ENCODE measurements at places on chromosomes 4 and X.

DNA sequence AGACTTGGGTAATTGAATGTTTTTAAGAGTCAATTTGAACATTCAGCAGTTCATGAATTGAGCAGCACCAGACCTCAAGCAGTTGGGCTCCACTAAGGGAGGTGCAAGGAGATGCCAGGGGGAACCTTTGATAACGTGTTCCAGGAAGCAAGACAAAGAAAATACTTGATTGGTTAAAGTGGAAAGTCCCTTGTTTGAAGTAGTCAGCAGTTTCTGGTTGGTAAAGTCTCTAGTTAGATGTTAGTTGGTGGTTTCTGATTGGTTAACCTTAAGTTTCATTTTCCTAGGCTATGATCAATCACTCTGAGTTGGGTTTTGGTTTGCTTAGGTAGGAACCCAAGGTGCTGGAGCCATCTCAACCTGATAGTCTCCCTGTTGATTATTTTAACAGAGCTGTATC is 4.0 kb downstream of the HERC6 start:
- DNase-seq, result no peak

- no peak for DNase-seq
Observed at GRCh38 chrX:39528161-39528916, 569.4 kb downstream of the BCOR start.

DNA sequence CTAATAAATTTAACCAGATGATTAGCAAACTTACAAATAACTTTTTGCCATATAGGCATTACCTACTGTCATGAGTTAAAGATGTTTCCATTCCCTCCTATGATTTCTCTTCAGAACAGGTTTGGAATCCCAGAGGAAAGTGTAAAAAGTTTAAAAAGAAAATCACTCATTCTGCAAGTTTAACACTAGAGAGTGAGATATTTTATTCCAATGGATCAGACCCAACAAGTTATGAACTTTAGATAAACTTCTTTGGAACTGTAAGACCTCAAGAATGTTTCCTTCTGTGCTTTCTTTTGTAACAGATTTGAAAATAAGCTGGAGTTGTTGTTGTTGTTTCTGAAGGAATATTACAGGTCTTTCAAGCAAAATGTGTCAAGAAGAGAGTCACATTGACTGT is 51.6 kb downstream of the PPP3CA start:
- DNase-seq, result no peak

- DNase-seq, result no peak
Observed at GRCh38 chr4:171308661-171309060, 504.5 kb upstream of the GALNTL6 start.

GRCh38 chrX:140149761-140150160 is 184.4 kb upstream of the CXorf66 start:
- DNase-seq, result no peak

DNA sequence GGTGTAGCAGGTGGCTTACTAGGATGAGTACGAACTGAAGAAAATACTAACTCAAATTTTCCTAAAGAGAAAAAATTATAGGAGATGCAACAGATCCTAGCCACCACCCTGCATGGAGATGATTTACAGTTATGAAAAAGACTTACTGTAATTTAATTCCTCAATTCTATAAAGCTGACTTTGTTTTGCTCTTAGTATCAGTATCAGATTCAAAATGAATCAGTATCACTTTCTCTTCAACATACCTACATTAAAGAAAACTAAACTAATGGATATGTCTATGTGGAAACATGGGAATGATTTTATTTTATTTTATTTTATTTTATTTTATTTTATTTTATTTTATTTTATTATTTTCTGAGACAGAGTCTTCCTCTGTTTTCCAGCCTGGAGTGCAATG is 525.8 kb downstream of the NLGN4X start:
- no peak for DNase-seq

- DNase-seq, result peak; percentile 3
Observed at GRCh38 chrX:54640103-54640690, 110.2 kb downstream of the GNL3L start.

DNA sequence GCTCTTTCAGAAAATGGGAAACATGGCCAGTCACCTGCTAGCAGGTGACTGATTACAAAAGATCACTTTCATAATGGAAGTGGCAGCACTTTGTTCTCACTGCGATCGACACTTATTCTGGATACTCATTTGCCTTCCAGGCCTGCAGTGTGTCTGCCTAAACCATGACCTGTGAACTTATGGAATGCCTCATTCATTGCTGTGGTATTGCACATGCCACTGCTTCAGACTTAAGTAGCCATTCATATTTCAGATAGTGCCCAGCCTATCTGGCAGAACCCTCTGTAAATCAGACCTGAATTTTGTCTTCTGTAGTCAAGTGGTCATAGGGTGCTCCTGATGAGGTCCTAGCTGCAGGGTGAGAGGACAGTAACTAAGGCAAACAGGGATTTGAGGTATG is 23.3 kb upstream of the MGST2 start:
- peak; percentile 17 for DNase-seq

DNA sequence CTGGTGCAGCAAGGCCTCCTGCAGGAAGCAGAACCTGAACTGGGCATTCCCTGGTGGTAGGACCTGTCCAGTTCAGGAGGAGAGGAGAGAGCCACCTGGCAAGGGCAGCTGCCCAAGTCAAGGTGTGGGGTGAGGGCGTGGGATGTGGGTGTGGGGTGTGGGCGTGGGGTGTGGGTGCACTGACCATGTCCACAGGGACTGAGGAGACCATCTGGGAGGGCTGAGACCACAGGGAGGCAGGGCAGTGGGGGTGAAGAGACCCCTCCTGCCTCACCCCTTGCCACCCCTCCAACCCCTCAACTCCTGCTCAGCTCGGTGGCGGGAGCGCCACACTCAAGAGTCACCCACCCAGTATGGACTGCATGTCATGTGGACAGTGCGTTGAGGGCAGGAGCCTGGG is 117.9 kb downstream of the CPZ start:
- no peak for DNase-seq

DNA sequence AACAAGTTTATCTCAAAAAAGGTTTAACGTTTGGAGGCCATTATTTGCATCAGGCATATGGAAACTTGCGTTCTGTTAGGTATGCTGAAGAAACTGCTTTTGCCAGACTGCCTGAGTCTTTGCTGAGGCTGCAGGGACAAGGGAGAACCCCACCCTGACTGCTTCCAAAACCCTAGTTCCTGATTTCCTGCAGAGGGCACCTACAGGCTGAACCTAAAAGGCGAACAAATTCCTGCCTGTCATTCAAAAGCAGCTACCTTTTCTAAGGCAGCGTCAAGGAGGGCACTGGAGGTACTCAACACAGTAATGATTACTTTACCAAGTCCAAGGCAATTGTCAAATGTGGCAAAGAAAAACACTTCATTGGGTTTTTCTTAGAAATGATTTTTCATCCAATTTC is 578 bp upstream of the CORIN start:
- DNase-seq, result no peak

- peak; percentile 93 for DNase-seq
Observed at GRCh38 chr4:118173956-118174725, 139.9 kb downstream of the NDST3 start.

DNA sequence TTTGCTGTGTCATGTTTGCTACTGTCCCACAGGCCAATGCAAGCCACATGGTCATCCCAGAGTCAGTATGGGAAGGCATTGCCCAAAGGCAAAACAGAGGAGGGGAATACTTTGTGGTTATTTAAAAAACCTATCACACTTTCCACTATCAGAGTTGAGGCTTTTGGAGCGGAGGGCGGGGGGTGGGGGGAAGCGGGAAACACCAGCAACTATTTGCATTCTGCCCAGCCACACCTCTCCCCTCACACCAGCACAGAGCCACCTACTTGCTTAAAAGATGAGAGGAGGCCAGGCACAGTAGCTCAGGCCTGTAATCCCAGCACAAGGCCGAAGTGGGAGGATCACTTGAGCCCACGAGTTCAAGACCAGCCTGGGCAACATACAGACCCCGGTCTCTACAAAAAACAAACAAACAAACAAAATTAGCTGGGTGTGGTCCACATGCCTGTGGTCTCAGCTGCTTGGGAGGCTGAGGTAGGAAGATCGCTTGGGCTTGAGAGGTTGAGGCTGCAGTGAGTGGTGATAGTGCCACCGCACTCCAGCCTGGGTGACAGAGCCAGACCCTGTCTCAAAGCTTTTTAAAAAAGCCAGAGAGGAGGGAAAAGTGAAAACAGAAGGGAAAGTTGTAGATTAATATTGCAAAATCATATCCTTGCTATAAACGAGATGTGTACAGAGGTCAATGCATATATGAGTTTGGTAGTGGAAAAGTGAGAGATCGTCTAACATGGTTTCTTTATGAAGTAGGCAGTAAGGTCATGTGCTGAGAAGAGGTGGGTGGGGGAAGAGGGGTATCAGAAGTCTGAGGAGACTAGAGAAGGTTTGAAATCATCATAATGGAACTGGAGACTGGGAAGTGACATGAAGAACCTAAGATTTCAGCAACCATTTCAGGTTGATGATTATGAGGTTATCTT is 1.9 kb upstream of the CHST7 start:
- no peak for DNase-seq

DNA sequence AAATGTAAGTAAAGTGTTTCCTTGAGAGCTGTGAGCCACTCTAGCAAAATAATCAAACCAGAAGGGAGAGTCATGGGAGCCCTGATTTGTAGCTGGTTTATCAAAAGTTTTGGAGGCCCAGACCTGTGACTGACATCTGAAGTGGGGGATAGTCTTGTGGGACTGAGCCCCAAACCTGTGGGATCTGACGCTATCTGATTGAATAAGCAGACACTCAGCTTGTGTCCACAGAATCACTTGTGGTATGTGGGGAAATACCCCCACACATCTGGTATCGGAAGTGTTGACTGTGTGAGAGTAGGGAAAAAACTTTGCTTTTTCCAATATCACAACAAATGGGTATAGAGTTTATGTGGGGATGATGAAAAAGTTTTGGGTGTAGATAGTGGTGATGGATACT is 35.4 kb downstream of the FUNDC1 start:
- DNase-seq, result no peak

GRCh38 chrX:15882704-15883539 is 28.3 kb upstream of the AP1S2 start:
- DNase-seq, result peak; percentile 28

DNA sequence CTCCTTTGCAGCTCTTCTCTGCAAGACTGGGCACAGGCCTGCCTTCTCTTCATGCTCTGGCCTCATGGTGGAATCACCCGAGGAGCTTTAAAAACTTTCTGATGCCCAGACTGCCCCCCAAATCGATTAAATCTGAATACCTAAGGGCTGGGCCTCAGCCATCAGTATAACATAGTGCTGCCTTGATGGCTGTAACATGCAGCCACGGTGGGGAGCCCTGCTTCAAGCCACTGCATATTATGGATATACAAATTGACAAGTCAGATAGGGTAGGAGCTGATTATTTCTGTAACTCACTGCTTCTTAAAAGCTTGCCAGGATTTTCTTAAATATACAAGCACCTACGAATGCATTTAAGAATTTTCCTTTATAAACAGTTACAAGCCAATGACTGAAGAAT is 40.5 kb downstream of the GPM6B start:
- DNase-seq, result no peak

DNA sequence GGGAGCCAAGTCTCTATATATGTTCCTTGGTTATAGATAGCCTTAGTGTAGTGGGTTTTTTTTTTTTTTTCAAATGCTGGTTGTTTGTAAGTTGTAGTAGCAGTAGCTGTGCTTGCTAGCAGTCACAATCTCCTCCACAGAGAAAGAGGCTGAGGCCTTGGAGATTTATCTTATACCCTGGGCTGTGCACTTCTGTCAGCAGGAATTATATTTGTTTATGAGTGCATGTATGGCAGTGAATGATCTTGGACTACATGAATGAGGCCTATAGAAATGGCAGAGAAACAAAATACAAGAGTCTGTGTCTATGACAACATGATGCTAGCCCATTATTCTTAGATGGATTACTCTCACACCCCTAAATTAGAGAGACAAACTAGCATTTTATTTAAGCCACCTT is 1674.2 kb upstream of the ADGRL3 start:
- no peak for DNase-seq

DNA sequence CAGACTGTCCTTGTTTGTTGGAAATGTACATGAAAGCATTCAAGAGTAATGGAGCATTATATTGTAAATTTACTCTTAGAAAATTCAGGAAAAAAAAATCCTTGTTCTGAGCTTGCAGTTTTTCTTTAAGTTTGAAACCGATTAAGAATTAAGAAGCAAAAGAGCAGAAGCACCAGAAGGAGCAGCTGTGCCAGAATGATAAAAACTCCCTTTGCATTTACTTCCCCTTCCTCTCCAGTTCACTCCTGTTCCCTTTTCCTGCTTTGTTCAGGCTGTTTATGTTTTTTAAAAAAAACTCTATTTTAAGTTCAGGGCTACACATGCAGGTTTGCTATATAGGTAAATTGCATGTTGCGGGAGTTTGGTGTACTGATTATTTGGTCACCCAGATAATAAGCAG is 90.3 kb downstream of the ATOH1 start:
- no peak for DNase-seq

- DNase-seq, result peak; percentile 76
Observed at GRCh38 chr4:124111922-124112321, 600.6 kb downstream of the ANKRD50 start.

DNA sequence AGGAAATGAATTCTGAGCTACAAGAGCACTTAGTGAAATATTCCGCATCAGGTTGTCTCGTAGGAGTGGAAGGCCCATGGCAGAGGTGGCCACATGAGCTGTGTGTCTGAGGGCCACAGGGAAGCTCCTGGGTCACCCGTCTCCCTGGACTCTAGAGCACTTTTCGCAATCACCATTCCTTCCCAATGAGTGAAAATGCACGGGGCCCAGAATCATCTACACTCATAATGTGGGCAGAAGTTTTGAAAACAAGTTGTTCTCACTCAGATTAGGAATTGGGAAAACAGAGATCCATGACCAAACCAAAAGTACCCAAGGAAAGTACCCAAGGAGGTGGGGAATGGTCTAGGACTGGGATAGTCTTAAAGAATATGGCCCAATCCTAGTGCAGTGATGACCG is 94.4 kb downstream of the SCD5 start:
- DNase-seq, result no peak

- no peak for DNase-seq
Observed at GRCh38 chr4:141914746-141915145, 278.4 kb downstream of the IL15 start.

- peak; percentile 96 for DNase-seq
Observed at GRCh38 chr4:3369781-3370674, 71.7 kb upstream of the HGFAC start.

GRCh38 chr4:128480945-128481344 is 193.3 kb upstream of the PGRMC2 start:
- no peak for DNase-seq

- peak; percentile 62 for DNase-seq
Observed at GRCh38 chr4:173505924-173506518, 24.0 kb downstream of the HAND2 start.

DNA sequence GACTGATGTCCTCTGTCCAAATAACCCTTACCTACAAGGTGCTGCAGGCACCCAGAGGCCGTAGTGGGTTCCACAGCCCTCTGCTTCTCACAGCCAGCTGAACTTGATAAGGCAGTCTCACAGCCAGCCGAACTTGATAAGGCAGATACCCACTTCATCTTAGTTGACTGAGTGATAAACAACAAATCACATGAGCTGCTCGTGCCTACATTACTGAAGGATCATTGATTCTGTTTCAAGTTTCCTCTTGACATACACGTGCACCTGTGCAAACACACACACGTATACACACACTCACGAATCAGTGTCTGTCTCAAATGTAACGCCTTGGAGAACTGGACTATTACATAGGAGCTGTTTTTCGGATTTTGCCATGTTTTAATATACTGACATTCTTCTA is 276.3 kb downstream of the DCTD start:
- no peak for DNase-seq

All from fibroblast of skin of right biceps (primary cell).